ENCODE measurements at places on chromosomes 3 and 15.

GRCh38 chr15:101067660-101068522 lies 148.7 kb downstream of the LRRK1 start:
- no peak for DNase-seq

- no peak for DNase-seq
Observed at GRCh38 chr3:127220497-127220896, 27.6 kb downstream of the PRR23E start.

- DNase-seq = no peak
Observed at GRCh38 chr3:134449277-134449676, 36.5 kb downstream of the ANAPC13 start.

- DNase-seq = no peak
Observed at GRCh38 chr3:187287256-187287655, 4.3 kb downstream of the MASP1 start.

GRCh38 chr15:84980196-84981053 lies 1.2 kb upstream of the PDE8A start:
- peak; percentile 79 for DNase-seq

- peak; percentile 38 for DNase-seq
Observed at GRCh38 chr3:112736805-112737566, 96.0 kb upstream of the CCDC80 start.

- no peak for DNase-seq
Observed at GRCh38 chr3:47666118-47666517, 87.5 kb upstream of the CSPG5 start.

DNA sequence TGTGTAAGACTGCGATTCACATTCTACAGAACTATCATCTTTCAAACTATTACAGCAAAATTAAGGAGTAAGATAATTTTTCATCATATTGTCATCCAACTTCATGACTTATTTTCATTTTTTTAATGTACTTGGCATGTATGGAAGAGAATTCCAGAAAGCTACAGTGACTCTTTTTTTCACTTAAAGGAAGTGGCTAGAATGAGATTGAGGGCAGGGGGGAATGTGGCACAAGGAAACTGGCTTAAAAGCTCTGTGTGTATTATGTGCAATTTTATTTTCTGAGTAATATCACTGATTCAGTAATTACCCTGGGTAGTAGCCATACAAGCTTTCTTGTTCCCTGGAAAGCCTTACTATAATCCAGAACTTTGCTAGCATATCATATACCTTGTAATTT lies 94.6 kb downstream of the FILIP1L start:
- DNase-seq = no peak

GRCh38 chr3:185631508-185632206 lies 45.6 kb downstream of the SENP2 start:
- no peak for DNase-seq

GRCh38 chr3:69087030-69087791 lies 2.5 kb downstream of the ARL6IP5 start:
- DNase-seq = no peak

- DNase-seq = no peak
Observed at GRCh38 chr15:65418596-65418995, 4.2 kb downstream of the IGDCC4 start.

- no peak for DNase-seq
Observed at GRCh38 chr3:157201648-157202278, 41.8 kb upstream of the CCNL1 start.

GRCh38 chr15:49890689-49891088 lies 228.3 kb downstream of the ATP8B4 start:
- DNase-seq = no peak

- no peak for DNase-seq
Observed at GRCh38 chr3:66451766-66452165, 49.1 kb downstream of the LRIG1 start.

DNA sequence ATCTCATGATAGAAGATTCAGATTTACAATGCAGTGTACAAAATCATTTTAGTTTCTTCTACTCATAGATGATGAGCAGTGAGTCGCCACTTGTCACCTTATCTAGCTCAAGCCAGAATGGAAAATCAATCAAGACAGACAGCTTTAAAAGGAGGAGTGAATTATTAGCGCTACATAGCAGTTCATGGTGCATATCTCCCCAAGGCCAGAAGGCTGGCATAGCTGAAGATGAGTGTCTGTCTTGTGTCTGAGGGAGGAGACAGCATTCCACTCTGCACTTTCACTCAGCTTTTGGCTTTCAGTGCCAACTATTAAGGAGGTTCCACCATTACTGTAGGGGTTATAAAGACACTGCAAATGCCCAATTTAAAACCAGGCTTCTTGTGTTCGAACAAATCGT lies 804.1 kb upstream of the LMCD1 start:
- DNase-seq = no peak

DNA sequence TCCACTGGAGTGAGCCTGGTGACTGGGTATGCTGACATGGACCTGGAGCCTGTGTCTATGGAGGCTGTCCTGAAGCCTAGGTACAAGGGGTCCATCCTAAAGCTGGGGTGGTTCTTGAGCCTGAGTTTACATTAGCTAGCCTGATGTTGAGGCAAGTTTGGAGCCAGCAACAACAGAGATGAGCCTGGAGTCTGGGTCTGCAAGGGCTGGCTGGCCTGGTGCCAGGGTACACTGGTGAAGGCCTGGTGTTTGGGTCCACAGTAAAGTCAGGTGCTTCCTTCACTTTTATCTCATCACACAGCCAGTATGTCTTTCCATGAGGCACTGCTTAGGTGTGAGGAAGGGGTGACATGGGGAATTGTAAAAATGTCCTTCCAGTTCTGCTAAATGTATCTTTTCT lies 49.5 kb downstream of the TP63 start:
- no peak for DNase-seq

DNA sequence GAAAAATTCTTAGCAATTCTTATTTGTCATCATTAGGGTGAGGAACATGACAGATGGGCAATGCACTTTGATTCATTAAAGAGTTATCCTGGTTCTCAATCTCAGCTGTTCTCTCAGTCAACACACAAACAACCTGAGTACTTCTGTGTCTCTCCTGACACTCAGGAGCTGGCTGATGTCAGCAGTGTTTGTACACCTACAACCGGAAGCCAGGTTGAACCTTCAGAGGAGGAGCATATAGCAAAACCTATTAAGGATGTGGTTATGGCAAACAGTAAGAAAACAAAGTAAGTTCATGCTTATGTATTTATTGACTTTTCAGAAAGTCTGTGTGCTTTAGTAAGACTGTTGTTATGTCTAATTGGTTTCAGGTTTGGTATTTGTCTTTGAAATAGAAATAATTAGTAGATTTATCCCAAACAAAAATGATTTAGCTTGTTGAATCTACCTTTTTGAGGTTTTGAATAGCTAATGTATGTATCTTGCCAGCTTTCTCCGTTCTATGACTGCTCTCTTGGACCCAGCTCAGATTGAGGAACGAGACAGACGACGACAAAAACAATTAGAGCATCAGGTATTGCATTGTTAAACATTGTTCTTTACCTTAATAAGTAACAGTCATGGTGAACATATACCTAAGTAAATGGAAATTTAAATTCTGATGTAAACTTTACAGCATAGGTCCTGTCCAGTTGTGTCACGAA lies 36.6 kb downstream of the CCDC66 start:
- peak; percentile 69 for DNase-seq

DNA sequence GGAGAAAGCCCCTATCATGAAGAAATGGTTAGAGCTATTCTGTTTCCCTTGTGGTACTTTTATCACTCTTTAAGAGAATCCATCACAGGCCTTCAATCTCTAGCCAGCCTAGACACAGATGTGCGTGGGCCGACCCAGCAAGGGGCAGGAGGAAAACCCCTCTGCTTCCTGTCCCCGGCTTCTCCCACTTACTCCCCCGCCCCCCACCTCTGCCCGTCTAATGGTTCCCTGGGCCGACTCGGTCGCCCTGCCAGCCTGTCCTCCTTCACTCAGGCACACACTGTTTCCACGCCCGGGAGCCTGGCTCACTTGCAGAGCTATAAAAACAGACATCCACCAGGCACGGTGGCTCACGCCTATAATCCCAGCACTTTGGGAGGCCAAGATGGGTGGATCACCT lies 58.3 kb upstream of the TFRC start:
- no peak for DNase-seq

GRCh38 chr3:89072642-89073041 lies 34.8 kb upstream of the EPHA3 start:
- DNase-seq = no peak

DNA sequence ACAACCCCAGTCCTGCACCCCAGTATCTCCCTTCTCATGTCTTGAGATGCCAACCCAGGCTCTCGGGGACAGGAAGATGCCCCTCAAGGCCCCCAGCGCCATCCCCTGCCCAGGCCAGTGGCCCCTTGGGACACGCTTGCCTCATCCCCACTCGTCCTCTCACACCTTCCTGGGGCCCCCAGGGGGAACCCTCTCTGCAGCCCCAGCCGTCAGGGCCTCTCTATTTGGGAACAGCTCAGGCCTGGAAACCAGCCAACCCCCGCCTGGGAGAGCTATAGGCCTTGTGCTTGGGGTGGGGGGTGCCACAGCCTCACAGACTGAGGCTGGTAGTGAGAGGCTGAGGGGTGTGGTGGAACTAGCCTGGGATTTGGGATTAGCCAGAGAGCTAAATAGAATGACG lies 7.8 kb downstream of the LINGO1 start:
- no peak for DNase-seq

GRCh38 chr3:178318941-178319816 lies 217.1 kb upstream of the KCNMB2 start:
- DNase-seq = no peak

GRCh38 chr3:115275896-115276295 lies 128.8 kb upstream of the ZBTB20 start:
- no peak for DNase-seq

- no peak for DNase-seq
Observed at GRCh38 chr3:156518726-156519125, 36.2 kb downstream of the SSR3 start.

DNA sequence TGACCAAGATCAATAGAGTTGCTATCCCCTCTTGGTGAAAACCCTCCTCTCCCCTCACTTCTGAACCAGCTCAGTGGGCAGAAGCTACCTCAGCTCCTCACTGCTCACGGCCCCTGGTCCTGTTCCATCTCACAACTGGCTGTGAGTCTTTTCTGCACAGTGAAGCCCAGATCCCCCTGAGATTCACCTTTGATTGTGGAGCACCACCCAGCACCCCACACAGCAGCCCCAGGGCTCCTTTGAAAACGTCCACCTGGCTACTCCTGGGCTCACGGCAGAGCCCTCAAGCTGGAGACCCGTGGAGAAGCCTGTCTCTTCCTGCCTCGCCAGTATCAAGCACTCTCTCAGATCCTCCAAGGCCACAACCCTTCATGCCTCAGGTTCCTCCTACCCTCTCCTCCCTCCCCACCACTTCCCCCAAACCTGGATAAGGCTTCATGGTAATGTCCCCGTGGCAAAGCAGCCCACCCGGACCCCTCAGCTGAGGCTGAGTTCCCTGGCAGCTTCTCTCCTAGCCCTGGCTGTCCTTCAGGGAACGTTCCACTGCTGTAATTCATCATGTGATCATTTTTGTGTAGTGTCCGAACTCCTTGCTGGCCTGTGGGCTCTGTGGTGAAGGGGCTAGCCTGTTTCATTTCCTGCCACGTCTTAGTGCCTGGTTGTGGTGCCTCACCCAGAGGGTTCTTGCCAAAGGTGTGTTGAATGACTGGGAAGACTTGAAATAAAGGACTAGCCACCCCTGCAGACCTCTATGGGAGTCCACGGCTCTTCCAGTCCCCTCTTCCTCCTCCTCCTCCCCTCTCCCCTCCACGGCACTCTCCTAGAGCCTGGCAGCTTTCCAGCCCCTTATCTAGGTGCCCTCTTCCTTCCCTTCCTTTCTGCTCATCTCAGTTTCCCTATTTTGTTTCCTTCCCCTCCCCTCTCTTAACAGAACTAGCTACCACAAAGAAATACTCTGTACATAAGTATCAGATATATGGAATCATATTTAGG lies 44.5 kb downstream of the KY start:
- no peak for DNase-seq
